ENCODE measurements at places on chromosomes 3 and 15. TPM values are rescaled to one million over a fixed set of nuclear protein-coding genes. Genes with fewer than 3 reads are reported as not detected.

CCDC174 gene
- total RNA-seq = 18.2 TPM

CPNE4 gene
- not detected for total RNA-seq

CACNA2D3 gene
- total RNA-seq = not detected

ZCWPW2 gene
- total RNA-seq = 0.39 TPM

PPIB gene
- total RNA-seq = 233 TPM

DPPA2 gene
- not detected for total RNA-seq

SLC38A3 gene
- 0.12 TPM for total RNA-seq

SAMD7 gene
- total RNA-seq = not detected

AGTR1 gene
- total RNA-seq = not detected

BTLA gene
- total RNA-seq = 21.0 TPM

TMC3 gene
- total RNA-seq = not detected

ZSCAN29 gene
- 20.8 TPM for total RNA-seq

Data from activated CD4-positive, alpha-beta T cell treated with anti-CD3 and anti-CD28 coated beads for 36 hours (primary cell).